C1 segment of cervical spinal cord (tissue), 14 donors: ENCODE measurements at places on chromosomes 6 and 20.

DNA sequence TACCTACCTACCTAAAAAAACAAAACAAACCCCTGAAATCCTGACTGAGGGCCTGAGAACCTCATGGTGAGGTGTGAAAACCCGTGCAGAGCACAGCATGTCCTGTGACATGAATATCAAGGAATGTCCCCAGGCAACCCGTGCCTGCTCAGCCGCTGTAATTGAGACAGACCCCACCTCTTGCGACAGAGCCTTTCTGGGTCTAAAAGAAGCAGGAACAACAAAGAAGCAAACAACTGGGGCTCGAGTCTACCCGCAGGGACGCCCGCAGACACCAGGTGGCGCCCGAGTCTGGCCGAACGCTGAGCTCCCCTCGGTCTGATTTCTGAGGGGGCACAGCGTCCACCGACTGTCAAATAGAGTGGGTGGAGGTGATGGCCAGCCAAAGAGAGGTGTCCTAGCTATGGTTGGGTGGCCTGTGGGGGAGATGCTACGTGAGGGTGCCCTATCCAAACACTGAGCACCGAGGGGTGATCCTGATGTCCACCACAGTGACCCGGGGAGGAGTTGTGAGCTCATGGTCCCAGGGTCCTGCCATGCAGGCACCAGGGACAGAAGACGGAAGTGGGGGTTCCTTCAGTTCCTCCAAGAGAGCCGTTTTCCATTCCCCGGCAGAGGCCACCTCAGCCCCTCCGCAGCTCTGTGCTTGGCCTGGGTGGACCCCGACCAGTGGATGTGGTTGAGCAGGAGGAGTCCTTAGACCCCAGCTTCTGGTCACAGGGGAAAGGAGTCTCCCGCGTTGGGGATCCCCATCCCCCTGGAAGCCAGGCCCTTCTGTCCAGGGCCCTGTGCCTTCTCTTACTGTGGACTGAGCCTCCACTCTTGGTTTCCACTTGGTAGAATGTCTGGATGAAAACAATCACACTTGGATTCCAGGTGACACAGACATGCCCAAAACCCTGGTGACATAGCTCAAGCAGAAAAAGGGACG, 268.2 kb downstream of the CDC5L start:
- DNase-seq, result peak; percentile 32

DNA sequence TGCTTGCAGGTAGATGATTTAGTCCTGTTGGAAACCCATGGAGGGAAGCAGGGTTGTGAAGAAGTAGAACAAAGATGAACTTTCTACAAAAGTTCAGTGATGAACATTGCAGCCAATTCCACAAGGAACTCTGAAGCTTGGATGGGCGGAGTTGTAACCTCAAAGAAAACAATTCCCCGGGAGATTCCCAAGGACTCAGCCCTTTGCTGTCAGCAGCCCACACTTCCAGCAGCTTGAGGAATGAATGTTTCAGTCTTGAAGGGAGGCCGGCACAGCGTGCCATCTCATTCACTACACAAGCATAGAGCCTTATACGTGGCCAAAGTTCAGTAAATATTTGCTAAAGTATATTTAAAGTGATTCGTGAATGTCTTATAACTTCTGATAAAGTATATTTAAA, 269.4 kb downstream of the NKAIN2 start:
- DNase-seq, result no peak

- no peak for DNase-seq
Measured at GRCh38 chr20:50286174-50286511, 95.5 kb downstream of the CEBPB start.

- DNase-seq, result no peak
Measured at GRCh38 chr6:1347161-1347560, 35.3 kb downstream of the FOXQ1 start.

- DNase-seq, result no peak
Measured at GRCh38 chr6:168198302-168199180, 119.5 kb upstream of the FRMD1 start.

DNA sequence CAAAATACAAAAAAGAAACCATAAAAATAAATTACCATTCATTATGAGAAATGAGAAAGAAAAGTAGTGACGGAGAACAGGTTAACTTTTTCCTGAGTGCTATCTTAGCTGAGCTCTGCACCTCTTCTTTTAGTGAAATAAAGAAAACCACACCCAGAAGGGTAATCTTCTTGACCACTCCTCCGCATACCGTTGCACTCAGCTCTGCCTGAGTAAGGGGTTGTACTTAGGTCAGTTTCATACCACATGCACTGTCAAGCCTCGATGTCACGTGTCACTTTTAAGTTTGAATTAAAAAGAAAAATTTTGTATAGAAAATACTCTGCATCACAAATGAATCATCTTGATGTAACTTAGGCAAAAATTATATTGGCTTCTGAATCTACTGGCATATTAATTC, 2.8 kb downstream of the EZR start:
- DNase-seq, result no peak

DNA sequence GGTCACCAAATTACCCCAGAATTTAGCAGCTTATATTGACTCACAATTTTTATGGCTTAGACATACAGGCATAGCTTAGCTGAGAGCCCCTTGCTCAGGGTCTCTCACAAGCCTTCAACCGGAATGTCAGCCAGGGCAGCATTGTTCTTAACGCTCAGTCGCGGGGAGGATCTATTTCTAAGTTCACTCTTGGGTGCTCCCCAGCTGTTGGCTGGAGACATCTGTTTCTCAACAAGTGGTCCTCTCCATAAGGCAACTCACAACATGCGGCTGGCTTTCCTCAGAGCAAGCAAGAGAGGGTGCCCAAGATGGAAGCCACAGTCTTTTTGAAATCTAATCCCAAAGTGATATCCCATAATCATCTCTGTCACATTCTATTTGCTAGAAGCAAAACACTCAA, 46.6 kb downstream of the SLX4IP start:
- DNase-seq, result no peak

DNA sequence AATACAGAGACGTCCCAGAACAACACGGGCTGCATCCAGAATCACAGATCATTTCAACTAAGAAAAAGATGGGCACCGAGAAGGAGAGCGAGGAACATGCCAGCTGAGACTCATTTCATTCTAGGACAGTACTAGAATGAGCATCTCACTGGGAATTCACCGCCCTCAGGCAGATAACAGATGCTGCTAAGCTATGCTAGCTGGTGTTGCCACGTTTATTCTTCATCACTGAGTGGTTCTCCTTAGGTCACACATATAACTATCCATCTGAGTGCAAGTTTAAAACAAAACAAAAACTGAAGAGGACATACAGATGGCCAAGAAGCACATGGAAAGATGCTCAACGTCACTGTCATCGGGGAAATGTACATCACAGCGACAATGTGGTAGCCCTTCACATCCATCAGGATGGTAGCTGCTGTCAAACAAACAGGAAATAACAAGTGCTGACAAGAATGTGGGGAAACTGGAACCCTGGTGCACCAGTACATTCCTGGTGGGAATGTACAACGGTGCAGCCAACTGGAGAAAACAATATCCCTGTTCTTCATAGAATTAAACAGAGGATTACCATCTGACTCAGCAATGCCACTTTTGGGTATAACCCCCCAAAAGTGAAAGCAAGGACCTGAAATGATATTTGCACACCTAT, 97.6 kb downstream of the SLC22A23 start:
- no peak for DNase-seq

GRCh38 chr6:16236631-16237199, 1.7 kb upstream of the GMPR start:
- DNase-seq, result no peak

DNA sequence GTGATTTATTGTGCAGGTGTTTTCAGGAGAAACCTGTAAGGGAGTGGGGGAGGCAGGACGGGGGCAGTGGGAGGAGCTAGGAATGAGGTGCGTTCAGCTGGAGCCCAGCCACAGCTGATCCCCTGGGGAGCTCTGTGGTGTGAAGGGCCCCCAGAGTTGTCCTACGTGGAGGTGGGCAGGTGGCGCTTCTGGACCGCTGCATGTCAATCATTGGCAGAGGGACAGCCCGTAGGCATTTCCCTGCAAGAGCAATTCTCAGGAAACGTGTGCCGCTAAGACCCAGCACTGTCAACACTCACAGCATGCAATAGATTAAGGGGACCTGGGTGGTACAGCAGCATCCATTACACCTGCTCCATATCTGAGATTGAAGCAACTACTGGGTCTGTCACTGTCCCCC, 88.0 kb downstream of the PRND start:
- no peak for DNase-seq

- no peak for DNase-seq
Measured at GRCh38 chr20:32451682-32452461, 93.7 kb downstream of the ASXL1 start.

DNA sequence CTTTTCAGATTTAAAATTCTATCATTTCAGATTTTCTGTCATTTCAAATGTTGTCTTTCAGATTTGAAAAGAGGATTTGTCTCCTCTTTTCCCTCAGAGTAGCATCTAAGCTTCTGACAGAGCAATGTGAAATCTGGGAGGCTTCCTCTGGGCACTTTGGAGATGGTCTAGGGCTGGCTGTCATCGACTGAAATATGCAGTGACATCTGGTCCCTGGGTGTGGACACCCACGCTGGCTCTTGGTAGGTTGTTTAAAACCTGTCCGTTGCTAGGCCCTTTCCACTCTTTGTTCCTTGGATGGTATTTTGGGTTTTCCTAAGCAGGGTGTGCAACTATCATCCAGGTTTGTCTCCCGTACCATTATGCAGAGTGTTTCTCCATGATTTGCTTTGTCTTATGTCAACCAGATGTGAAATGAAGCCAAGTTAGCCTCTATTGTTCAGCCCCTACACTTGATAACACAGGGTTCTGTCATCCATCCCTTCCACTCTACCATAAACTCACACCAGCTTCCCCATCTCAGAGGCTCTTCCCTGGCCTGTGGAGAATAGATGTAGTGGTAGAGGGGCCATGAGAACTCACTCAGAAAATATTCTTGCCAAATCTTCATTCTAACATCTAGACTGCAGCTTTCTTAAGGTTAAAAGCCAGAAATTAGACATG, 5.0 kb upstream of the VIP start:
- no peak for DNase-seq

DNA sequence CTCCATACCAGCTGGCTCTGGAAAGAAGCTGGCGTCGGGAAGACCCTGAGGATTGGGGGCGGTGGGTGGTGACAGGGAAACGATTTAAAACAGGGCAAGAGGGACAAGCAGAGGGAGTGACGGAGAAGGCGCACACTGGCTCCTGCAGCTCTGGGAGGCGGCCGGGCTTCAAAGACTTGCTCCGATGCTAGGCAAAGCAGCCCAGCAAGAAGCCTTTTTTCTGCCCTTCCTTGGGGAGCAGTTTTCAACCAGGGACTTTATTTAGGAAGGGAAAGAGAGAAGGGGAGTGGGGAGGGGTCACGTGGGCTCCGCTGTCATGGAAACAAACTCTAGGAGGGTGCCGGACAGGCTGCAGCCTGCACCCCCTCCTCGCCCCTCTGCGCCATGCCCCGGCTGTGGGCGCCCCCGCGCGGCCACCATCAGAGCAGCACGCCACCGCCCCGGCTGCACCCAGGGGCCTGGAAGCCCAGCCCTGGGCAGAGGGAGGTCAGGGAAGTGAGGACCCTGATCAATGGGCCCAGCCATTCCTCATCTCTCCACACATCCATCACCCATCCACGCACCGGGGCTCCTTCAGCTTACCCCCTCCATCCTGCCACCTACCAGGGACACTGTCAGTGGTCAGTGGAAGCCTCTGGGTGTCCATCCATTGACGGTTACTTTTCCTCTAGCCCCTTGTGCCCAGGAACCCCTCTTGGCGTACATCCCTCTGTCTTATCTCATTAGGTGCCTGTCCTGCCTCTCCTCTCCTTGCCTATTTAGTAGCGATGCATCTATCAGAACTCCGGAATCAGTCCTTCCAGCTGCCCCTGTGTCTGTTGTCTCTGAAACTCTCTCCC, 66.6 kb upstream of the CCDC167 start:
- DNase-seq, result peak; percentile 26

DNA sequence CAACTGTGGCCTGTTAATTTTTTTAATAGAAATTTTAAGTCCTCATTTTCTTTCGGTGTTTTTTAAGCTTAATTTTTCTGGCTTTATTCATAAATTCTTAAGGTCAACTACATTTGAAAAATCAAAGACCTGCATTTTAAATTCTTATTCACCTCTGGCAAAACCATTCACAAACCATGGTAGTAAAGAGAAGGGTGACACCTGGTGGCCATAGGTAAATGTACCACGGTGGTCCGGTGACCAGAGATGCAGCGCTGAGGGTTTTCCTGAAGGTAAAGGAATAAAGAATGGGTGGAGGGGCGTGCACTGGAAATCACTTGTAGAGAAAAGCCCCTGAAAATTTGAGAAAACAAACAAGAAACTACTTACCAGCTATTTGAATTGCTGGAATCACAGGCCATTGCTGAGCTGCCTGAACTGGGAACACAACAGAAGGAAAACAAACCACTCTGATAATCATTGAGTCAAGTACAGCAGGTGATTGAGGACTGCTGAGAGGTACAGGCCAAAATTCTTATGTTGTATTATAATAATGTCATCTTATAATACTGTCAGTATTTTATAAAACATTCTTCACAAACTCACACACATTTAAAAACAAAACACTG, 10.1 kb downstream of the HFE start:
- peak; percentile 4 for DNase-seq

DNA sequence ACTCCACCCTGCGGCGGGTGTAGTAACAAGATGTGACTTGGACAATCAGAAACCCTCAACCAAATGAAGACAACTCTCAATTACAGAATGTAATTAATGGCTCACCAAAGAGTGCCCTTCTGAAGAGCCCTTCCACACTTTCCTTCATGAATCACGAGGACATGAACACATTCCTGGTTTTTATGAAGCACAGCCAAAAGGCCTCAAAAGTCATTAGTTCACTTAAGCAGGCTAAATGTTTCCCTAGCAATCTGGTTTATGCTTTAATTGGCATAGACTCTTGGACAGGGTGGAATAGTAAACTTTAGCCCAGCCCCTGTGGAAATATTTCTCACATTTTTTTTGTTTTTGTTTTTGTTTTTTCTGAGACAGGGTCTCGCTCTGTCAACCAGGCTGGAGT, 20.5 kb downstream of the CPNE5 start:
- DNase-seq, result no peak

- DNase-seq, result no peak
Measured at GRCh38 chr6:56693246-56693607, 50.5 kb upstream of the DST start.

GRCh38 chr6:36130667-36131510, 576 bp downstream of the MAPK13 start:
- DNase-seq, result no peak

GRCh38 chr6:6696867-6697531, 108.5 kb downstream of the LY86 start:
- DNase-seq, result no peak

DNA sequence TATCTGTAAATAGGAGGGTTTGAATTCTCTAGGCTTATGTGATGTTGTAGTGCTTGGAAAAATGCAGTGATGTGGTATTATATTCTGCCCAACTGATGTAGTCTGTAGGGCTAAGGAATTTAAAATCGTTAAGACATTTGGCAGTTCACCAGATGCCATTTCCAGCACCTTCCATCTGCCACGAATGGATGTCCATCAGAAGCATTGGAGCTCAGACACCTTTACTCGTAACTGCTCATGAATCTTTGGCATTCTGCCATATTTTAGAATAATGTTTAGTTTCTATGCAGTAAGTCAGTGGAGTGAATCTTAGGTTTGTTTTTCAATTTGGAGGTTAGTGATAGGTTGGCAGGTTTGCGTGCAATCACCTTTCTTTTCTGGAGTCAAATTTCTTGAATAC, 2.4 kb upstream of the SYTL3 start:
- no peak for DNase-seq

GRCh38 chr20:43942201-43942590, 27.5 kb downstream of the TOX2 start:
- no peak for DNase-seq
